NCI-H187 treated with DMSO at 0.1 percent for 48 hours (cell line): ENCODE measurements at places on chromosomes 5 and 9.

- DNase-seq, result no peak
Measured at GRCh38 chr5:53873235-53873634, 312.8 kb downstream of the NDUFS4 start.

- DNase-seq, result no peak
Measured at GRCh38 chr9:70428781-70429180, 14.3 kb upstream of the KLF9 start.

- DNase-seq, result no peak
Measured at GRCh38 chr5:9222054-9222976, 323.6 kb downstream of the SEMA5A start.

- no peak for DNase-seq
Measured at GRCh38 chr5:91925249-91925648, 542.1 kb upstream of the ARRDC3 start.

DNA sequence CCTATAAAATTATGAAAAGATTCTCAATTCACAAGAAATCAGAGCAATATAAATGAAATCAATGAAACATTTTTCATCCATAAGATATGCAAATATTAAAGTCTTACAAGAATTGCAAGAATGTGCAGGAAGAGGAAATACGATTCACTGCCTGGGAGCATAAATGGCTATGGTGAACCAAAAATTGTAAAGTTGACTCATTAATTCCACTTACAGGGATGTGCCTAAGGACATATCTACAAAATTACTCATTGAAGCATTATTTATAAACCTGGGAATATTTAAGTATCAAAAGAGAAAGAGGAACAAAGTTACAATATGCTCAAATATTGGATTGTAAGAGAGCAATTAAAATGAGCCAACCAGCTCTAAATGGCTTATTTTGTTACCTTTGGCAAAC, 6.9 kb upstream of the NIPSNAP3A start:
- DNase-seq, result no peak

GRCh38 chr5:132294728-132295504, 722 bp downstream of the SLC22A4 start:
- no peak for DNase-seq

GRCh38 chr5:132750471-132751230, 3.4 kb downstream of the CCNI2 start:
- no peak for DNase-seq

- no peak for DNase-seq
Measured at GRCh38 chr9:114174876-114175771, 19.8 kb downstream of the COL27A1 start.
